ENCODE measurements at places on chromosomes 5 and 9.

DNA sequence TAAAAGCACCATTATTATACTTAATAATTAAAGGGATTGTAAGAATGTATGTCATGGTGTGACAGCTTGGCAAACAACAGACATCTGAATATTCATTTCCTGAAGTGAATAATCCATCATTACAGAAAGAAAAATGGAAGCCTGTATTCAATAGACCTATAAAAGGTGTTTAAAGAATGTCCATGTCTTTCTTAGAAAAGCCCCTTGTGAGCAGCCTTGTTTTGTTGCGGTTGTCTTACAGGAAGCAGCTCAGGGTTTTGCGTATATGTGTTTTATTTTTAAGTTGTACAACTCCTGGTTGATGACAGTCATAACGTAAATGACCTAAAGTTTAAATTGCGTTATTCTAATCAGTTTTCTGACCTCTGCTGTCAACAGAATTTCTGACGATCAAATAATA, 53.8 kb downstream of the CAST start:
- no peak for DNase-seq

GRCh38 chr5:127425037-127425436, 92.4 kb upstream of the PRRC1 start:
- no peak for DNase-seq

- no peak for DNase-seq
Measured at GRCh38 chr5:64019746-64020145, 57.5 kb upstream of the HTR1A start.

DNA sequence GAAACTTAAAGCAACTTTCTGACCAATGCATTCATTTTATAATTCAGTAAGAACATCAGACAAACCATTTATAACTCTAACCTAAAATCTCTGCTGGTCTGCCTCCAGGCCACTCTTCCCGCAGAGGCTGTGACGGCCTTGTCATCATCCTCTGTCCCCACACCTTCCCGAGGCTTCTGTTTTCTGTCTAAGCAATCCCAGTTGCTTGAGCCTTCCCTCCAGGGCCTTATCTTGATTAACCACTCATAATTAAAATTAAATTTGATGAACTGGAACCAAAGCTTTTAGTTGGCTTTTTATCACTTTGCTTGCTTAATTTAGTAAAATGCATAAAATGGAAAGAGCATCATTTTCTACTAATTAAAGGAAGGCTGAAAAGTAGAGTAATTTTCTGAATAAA, 312.4 kb downstream of the DIRAS2 start:
- DNase-seq = no peak

DNA sequence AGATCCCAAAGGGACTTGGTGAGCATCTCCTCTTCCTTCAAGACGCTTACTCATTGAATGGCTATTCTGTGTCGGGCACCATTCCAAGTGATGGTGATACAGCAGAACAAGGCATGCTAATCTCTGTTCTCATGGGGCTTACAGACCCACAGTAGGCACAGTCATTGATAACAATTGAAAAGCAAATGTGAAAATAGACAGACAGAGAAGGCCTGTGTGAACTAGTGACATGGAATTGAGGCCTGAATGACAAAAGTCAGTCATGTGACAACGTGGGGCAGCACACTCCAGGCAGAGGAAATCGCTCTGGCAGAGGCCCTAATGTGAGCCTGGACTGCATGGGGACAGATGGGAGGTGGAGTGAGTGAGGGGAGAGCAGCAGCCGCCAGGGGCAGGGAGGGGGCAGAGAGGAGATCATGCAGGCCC, 70.7 kb upstream of the CPLX2 start:
- DNase-seq = no peak

- DNase-seq = no peak
Measured at GRCh38 chr5:14153932-14154731, 11.0 kb downstream of the TRIO start.

GRCh38 chr5:68318955-68319705, 103.6 kb downstream of the PIK3R1 start:
- DNase-seq = no peak

GRCh38 chr5:135426102-135427082, 20.8 kb downstream of the DCANP1 start:
- DNase-seq = peak; percentile 60

DNA sequence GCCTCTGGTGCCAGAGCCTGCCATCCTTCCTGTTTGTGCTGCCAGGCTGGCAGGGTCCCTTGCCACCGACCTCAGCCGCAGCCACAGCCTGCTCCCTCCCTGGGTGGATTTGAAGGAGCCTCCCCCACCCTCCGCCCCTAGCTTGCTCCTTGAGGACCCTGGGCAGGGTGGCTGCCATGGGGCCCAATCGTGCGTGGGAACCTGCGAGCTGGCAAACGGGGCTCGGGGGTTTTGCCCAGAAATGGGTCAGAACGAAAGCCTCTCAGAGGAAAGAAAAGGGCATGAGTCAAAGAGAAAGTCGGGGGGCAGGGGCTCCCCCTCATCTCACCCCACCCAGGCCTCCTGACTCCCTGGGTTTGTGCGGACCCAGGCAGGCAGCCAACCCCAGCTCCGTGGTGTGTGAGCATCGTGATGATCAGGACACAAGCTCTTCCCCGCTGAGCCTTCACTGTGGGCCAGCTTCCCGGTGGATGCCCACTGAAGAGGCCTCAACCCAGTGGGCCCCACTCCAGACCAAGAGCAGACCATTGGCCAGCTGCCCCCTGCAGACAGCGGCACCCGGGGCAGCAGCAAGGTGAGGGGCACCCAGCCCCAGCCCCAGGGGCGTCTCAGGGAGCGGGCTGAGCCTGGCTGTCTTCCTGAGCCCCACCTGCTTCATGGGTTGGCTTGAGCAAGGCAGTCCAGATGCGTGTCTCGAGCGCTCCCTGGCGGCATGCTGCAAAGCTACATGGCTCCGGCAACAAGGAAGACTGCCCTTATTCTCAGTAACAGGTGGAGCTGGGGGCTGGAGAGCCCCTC, 3.0 kb upstream of the FUT7 start:
- DNase-seq = peak; percentile 95

GRCh38 chr9:91117474-91117891, 244.2 kb downstream of the AUH start:
- DNase-seq = no peak

DNA sequence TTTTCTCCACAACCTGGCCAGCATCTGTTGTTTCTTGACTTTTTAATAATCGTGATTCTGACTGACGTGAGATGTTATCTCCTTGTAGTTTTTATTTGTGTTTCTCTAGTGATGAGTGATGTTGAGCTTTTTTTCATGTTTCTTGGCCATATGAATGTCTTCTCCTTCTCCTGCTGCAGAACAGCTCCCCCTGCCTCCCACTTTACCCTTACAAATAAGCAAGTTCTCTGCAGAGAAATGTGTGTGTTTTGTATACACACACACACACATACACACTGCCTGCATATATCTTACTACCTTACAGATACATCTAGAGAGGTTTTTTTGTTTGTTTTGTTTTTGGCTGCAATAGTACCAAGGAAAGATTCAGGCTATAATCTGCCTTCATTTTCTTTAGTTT, 88.7 kb upstream of the PHF24 start:
- DNase-seq = no peak

- no peak for DNase-seq
Measured at GRCh38 chr9:70229579-70229978, 29.2 kb upstream of the SMC5 start.

GRCh38 chr9:136881691-136882108, 4.6 kb upstream of the TRAF2 start:
- DNase-seq = peak; percentile 88

DNA sequence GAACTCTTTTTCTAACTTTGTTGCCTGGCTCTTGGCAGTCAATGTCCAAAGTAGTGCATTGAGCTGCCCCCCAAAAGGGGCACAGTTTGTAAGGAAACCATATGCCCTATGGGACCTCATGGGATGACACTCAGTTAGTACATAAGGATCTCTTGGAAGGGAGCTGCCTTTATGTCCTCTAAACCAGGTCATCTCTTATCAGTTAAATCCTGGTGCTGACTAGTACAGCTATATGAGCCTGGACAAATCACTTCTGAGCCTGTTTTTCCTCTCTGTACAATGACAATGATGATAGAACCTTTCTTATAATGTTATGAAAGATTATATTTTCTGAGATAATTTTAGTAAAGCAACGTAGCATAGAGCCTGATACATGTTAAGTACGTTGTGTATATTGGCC, 44.1 kb downstream of the PIK3R1 start:
- DNase-seq = no peak

- DNase-seq = no peak
Measured at GRCh38 chr5:74095871-74096270, 469.9 kb downstream of the ARHGEF28 start.

DNA sequence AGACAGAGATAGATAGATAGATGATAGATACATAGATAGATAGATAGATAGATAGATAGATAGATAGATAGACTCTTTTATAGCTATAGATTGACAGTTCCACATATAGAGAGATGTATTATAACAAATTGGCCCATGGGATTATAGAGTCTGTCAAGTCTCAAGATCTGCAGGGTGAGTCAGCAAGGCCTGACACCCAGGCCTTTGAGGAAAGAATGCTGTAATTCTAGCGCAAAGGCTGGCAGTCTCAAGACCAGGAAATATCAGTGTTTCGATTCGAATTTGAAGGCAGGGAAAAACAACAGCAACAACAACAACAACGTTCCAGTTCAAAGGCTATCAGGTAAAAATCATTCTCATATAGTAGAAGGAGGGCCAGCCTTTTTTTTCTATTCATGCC, 339.2 kb upstream of the CDH9 start:
- no peak for DNase-seq

GRCh38 chr9:18834740-18835361, 198.2 kb downstream of the SAXO1 start:
- peak; percentile 19 for DNase-seq

GRCh38 chr5:126540631-126541030, 54.4 kb downstream of the ALDH7A1 start:
- DNase-seq = no peak

- DNase-seq = peak; percentile 11
Measured at GRCh38 chr9:5326893-5327548, 12.7 kb downstream of the RLN1 start.

DNA sequence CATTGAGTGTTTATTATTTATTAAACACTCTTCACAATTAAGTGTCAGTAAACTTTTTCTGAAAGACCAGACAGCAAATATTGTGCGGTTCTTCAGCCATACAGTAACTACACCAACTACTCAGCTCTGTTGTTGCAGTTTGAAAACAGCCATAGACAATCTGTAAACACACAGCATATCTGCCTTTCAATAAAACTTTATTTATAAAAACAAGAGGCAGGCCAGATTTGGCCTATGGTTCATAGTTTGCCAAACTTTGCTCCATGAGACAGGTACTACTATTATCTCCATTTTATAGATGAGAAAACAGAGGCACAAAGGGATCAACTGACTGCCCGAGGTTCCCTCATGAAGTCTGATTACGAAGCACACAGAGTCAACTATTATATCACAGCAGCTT, 11.5 kb downstream of the ADAMTS12 start:
- no peak for DNase-seq

All from activated CD4-positive, alpha-beta T cell treated with anti-CD3 and anti-CD28 coated beads, Interleukin-2, Interleukin-4, amounts not matched to agents 100 ng/mL and 50 ng/mL, durations not matched to agents 16 hours and 8 hours (primary cell).